ENCODE measurements at places on chromosomes 11 and 22. TPM values are rescaled to one million over a fixed set of nuclear protein-coding genes. Genes with fewer than 3 reads are reported as not detected.

Gene NAALADL1
- polyA plus RNA-seq = 21.5 TPM

Gene GNAZ
- polyA plus RNA-seq = 2.0 TPM

Gene C11orf21
- 6.2 TPM for polyA plus RNA-seq

Gene CD3E
- polyA plus RNA-seq = 31.4 TPM

Gene TUB
- not detected for polyA plus RNA-seq

Gene SF3A1
- polyA plus RNA-seq = 120 TPM

Gene HOATZ
- polyA plus RNA-seq = not detected

Gene UBASH3B
- polyA plus RNA-seq = 1.3 TPM

Gene TTC38
- polyA plus RNA-seq = 7.8 TPM

Gene TRIM6
- not detected for polyA plus RNA-seq

Gene GLYAT
- polyA plus RNA-seq = not detected

Gene KCNQ1OT1
- 0.09 TPM for polyA plus RNA-seq

Gene SEPTIN3
- 0.05 TPM for polyA plus RNA-seq

Gene TRPC6
- polyA plus RNA-seq = not detected

Gene BACE1-AS
- 0.59 TPM for polyA plus RNA-seq

Gene AP5B1
- 17.2 TPM for polyA plus RNA-seq

Gene ACAT1
- polyA plus RNA-seq = 47.8 TPM

Gene FAM227A
- polyA plus RNA-seq = not detected

Gene PLA2G6
- polyA plus RNA-seq = 3.0 TPM

Gene OR2AT4
- polyA plus RNA-seq = not detected

Gene FAT3
- polyA plus RNA-seq = not detected

Gene ATG16L2
- 32.1 TPM for polyA plus RNA-seq

Gene OR10D3
- not detected for polyA plus RNA-seq

Gene SMARCB1
- polyA plus RNA-seq = 117 TPM

Gene NLRX1
- 5.6 TPM for polyA plus RNA-seq

Gene PLXNB2
- 2.7 TPM for polyA plus RNA-seq

Gene MAPK8IP1
- polyA plus RNA-seq = 0.26 TPM

Gene VWA5A
- polyA plus RNA-seq = 12.8 TPM

Gene TPP1
- 163 TPM for polyA plus RNA-seq

Gene GAB4
- polyA plus RNA-seq = not detected

Gene CLDN5
- polyA plus RNA-seq = 0.79 TPM

Gene HSPB2
- not detected for polyA plus RNA-seq

Gene SLC6A5
- not detected for polyA plus RNA-seq

Gene MFRP
- not detected for polyA plus RNA-seq

Gene C11orf42
- polyA plus RNA-seq = not detected

Gene OR52N4
- polyA plus RNA-seq = 0.75 TPM

Gene ADM
- polyA plus RNA-seq = 0.14 TPM

Gene SCGB1C1
- polyA plus RNA-seq = not detected

Gene NPAS4
- polyA plus RNA-seq = not detected

Gene CCDC73
- polyA plus RNA-seq = not detected

Gene NAV2
- polyA plus RNA-seq = 0.19 TPM

Gene GGTLC3
- polyA plus RNA-seq = not detected

Gene ADAMTS8
- polyA plus RNA-seq = not detected

Gene GSTP1
- polyA plus RNA-seq = 214 TPM
